Right hindlimb (tissue), 1 donor: ENCODE measurements at places on chromosomes 13 and 19.

DNA sequence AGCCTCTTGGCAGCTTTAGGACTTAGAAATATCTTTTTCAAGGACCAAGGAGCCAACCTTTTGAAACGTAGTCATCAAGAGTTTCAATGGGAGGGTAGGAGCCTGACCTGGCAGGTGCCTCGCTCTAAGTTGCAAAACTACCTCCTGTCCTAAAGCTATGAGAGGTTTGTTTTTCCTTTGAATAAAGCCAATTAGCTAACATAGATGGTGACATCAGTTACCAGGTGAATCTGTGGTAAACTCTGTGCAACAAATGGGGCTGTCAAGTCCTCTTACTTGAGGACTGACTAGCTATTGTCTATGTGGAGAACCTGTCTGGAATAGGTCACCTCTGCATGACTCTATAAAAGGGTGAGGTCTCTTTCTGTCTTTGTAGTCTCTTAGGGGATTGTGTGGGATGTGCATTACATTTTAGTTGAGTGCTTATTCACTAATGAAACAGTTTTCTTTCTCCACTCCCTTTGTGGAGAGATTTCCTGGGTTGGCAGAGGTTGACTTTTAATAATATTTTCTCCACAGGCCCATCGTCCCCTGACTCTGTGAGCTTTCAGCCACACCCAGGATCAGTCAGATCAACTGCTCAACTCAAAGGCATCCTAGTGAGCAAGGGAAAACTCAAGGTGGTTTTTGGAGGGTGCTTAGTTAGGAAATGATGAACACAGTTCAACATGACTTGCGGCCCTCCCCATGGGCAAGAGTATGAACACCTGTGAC lies 9.9 kb downstream of the ARL11 start:
- DNase-seq: no peak

DNA sequence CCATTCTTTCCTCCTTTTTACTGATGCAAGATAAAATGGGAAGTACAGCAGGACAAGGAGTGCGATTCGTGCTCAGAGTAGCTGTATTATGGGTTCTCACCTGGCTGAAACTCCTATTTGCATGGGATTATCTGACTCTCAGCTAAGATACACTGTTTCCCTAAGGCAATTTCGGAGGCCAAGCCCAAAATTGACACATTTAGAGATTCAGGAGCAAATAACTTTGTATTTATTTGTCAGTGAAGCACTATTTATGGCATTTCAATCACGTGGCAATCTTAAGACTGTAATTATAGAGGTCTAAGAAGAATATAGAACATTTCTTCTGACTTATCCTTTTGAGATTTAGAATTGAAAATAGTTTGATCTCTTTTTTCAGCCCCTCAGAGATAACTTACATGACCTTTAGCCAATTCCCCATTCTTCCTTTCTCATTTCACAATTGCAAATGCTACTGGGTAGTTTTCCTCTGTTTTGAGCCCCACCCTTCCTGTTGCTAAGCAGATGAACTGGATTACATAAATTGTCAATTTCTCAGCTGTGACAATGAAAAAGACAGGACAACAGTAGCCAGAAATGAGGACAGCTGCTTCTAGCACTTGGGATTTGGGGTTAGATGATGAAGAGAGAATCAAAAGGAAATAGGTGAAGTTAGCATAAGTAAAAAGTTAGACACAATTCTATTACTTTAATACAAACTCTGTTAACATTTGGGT lies 122.7 kb upstream of the FRY start:
- peak; percentile 27 for DNase-seq

DNA sequence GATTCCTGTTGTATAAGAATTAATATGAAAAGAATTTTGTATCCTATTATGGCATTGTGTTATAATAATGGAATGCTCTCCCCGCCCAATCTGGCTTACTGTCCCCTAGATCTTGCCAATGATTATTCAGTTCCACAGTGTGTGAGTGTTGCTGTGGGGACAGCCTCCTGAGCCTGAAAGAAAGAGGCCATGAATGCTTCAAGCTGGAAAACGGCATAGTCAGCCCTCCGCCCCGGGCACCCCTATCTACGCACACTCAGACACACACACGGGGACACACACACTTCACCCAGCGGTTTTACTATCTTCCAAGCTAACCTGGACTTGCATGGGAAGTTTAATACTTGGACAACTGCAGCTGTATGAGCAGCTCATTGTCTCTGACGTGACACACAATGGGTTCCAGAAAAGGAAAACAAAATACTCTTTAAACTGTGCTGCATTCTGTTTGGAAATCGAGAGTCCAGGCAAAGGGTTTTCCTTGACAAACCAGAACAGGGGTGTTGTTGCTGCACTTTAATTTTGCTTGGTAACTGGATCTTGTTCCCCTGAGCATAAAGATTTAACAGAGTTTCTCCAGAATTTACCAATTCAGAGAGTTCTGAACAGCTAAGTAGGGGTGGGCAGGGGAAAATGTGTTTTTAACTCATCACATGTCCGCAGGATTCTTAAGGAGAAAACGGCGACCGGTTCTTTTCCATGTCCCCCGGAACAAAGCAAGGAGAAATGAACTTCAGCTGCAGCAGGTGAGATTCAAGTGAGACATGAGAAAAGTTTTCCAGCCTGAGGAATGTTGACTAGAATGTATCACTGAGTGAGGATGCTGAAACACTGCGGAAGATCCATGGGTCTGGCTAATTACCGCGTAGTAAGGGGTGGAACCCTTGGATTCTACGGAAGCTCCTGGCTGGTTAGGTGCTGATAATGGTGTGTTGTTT lies 472.9 kb downstream of the FOXO1 start:
- DNase-seq: peak; percentile 87

DNA sequence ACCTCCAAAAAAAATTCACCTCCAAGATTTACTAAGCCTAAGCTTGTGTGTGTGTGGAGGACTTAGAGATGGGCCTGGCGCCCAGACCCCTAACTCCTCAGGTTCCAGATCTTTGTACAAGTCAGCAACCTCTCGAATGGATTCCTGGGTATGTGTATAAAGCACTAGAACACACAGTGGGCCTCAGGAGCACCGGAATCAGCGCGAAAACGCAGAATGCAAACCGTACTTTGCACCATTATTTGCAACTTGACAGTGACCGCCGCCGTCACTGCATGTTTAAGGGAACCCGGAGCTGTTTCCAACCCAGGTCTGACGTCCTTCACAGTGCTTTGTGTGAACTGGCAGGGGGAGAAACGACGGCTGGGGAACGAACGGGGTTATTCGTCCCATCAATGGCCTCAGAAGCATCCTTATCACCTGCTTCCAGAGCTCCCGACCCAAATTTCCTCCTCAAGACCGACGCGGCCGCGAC lies 688 bp downstream of the ZNF606 start:
- peak; percentile 51 for DNase-seq

- no peak for DNase-seq
Measured at GRCh38 chr13:44932171-44932849, 57.0 kb downstream of the NUFIP1 start.

GRCh38 chr13:39196965-39197646 lies 158.8 kb downstream of the NHLRC3 start:
- DNase-seq: no peak
